Activated CD4-positive, alpha-beta T cell treated with anti-CD3 and anti-CD28 coated beads, Interleukin-2, amount 50 U/mL, for 48 hours (primary cell): ENCODE measurements at places on chromosomes 7 and 10.

- no peak for DNase-seq
Measured at GRCh38 chr7:26948617-26949118, 84.3 kb upstream of the SKAP2 start.

DNA sequence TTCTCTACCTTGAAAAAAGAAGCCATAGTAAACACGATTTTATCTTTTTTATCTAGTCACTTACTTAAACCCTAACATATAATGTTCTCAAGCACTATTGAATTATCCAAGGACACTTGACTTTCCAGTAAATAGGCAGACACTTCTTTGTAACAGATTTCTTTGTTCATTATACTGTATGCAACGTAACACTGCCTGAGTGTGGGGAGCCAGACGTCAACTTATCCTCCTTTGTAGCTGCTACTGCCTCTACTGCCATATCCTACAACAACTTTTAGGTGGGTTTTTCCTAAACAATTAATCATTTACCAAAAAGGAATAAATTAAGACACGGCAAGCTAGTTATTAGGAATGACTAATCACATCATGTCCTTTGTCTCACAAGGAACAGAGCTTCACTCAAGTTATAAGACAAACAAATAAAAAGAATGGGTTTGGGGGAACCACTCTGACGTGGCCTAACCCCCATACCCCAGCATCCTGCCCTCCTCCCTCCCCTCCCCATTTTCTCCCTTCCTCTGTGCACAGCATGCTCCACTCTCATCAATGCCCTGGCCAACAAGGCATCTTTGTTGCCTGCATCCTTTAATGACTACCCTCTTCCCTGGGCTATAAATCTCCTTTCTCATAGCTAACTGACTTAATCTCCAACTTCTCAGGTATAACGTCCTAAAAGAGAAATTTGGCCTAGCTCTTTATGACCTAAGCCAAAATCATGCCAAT lies 43.3 kb downstream of the DOCK4 start:
- DNase-seq = no peak

DNA sequence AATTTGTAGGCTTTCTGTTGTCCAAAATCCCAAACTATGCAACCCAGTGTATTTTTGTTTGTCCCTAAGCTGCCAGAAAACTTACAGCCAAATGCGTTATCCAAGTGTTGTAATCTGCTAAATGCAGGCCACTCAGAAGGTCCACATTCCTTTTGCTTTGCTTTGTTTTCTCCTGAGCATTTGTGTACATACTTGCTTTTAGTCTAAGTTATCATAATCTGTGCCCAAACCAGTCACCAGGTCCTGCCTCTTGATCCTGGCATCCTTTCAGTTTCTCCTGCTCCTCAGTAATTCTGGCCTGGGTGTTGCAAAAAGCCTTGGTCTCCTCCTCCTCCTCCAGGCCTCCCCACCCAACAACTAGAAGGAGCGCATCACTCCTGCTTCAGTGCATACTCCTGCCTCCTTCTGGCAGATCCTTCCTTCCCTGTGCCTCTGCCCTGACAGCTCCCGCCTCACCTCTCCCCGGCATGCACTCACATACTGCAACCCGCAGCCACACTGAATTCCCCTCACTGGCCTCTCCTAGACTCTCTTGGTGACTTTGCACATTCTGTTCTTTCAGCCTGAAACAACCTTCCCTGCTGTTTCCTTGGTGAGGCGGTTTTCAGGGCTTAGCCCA lies 2.3 kb downstream of the DENND2A start:
- DNase-seq = no peak

DNA sequence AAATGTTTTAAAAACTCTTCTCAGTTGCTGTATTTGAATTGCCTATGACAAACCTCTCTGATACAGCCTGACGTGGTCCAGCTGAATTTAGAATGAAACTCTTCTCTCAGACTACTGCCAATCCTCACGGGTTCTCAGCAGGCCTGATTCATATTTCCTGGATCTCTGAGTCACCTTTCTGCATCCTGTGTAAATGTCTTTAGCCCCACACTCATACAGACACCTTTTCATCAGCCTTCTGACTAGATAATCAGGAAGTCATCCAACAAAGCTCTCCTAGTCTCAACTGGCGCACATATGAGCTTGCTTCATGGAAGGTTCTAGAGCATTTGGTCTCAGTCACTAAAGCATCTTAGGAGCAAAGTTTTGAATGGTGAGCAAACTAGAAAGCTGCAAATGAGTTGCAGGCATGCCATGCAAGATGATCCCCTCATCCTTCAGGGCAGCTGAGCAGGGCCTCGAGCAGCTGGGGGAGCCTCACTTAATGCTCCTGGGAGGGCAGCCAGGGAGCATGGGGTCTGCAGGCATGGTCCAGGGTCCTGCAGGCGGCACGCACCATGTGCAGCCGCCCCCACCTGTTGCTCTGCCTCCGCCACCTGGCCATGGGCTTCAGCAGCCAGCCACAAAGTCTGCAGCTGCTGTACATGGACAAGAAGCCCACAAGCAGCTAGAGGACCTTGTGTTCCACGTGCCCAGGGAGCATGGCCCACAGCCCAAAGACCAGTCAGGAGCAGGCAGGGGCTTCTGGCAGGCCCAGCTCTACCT lies 182.8 kb downstream of the ARHGAP12 start:
- peak; percentile 48 for DNase-seq
